ENCODE measurements at places on chromosomes 3 and 15.

- peak; percentile 51 for ATAC-seq
Measured at GRCh38 chr3:194134231-194134756, 1.7 kb upstream of the HES1 start.

GRCh38 chr3:157134620-157135191, 25.2 kb downstream of the CCNL1 start:
- ATAC-seq, result no peak

- no peak for ATAC-seq
Measured at GRCh38 chr15:42491539-42492225, 741 bp upstream of the ZNF106 start.

- ATAC-seq, result no peak
Measured at GRCh38 chr15:69917056-69917455, 180.7 kb downstream of the TLE3 start.

DNA sequence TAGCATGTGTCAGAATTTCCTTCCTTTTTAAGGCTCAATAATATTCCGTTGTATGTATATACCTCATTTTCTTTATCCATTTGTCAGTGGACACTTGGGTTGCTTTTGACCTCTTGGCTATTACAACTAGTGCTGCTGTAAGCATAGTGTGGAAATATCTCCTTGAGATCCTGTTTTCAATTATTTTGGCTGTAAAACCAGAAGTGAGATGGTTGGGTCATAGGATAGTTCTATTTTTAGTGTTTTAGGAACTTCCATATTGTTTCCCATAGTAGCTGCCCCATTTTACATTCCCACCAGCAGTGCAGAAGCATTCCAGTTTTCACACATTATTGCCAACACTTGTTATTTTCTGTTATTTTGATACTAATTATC, 70.4 kb upstream of the C15orf39 start:
- no peak for ATAC-seq

DNA sequence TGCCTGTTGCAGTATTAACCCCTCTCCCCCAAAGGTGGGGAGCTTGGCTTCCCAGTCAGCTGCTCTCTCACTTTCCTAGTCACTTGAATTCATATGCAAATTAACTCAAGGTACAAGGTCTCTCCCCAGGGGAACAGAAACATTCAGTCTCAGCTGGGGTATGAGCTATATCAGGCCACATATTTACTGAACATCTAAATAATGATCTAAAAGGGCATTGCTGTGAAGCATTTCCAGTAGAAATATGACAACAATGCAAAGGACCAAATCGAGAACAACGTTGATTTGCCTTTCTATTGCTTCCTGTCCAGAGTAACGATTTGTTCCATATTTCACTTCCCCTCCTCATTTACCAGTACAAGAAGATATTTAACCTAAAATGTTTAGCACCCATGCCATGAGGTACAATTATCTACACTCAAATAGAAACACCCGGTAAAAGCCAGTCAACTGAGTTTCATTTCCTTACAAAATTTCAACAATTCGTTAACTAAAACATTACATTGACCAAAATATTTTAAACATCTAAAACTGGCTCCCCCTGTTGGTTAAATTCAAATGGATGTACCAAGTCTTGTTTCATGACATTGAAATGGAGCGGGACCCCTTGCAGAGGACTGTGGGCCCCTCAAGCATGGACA, 36.5 kb upstream of the KLHL6 start:
- peak; percentile 92 for ATAC-seq

DNA sequence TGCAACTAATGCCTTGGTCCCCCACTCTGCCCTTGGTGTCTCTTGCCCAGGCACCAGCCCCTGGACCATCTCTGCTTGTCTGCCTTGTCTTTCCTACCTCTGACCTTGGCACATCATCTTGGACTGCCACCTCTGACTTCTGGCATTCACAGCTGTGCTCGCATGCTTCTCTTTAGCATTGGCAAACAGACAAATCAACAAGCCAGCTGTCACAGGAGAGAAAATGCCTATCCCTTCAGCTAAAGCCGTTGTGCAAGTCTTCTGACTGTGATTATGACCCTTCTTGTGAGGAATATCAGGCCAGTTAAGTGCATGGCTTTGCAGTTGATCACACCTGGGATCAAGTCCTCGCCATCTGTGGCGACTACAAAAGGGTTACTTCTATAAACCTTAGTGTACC, 84.6 kb downstream of the PRICKLE2 start:
- no peak for ATAC-seq

DNA sequence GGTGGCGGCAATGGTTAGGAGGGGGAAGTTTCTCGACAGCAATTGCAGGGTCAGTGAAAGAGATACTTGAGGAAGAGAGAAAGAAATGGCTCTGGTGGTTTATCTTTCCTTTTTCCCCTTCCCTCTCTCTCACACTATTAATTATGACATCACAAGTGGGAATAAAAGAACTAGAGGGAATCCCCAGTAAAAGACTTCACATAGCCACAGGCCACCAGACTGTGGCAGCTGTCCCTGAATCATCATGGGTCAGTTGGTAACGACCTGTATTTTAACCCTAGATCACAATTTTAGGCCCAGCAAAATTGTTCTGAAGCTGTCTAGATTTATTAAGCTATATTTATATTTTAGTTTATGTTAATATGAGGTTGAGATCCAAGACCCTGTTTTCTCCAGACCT, 40.3 kb downstream of the MBNL1 start:
- no peak for ATAC-seq

GRCh38 chr3:139394116-139394515, 4.7 kb upstream of the COPB2 start:
- ATAC-seq, result no peak

- ATAC-seq, result no peak
Measured at GRCh38 chr3:87361271-87361670, 84.9 kb upstream of the POU1F1 start.

DNA sequence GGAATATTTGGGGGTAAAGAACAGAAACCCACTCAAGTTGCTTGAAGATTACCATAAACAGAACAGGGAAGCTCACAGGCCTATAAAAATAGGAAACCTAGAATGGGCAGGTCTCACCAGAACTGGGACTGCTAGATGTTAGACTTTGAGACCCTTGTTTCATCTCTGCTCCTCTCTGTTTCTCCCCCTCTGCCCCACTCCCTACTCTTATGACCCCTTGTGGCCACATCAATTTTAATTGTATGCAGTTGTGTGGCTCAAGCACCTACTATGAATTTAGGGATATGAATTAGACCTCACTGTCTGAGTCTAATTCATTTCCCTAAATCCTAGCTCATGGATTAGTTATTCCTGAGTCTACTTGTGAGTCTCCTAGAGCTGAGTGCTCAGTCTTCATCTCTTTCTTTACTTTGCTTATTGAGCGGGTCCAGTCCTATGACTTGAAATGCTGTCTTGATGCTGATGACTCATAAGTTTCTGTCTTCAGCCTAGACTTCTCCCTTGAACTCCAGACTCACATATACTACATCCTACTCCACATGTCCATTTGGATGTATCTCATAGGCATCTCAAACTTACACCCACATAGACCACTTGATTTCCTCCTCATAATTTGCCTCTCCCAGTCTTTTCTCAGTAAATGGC, 78.7 kb downstream of the ITPR1 start:
- ATAC-seq, result peak; percentile 59

- peak; percentile 22 for ATAC-seq
Measured at GRCh38 chr3:58613236-58614132, 36.3 kb upstream of the FAM107A start.

DNA sequence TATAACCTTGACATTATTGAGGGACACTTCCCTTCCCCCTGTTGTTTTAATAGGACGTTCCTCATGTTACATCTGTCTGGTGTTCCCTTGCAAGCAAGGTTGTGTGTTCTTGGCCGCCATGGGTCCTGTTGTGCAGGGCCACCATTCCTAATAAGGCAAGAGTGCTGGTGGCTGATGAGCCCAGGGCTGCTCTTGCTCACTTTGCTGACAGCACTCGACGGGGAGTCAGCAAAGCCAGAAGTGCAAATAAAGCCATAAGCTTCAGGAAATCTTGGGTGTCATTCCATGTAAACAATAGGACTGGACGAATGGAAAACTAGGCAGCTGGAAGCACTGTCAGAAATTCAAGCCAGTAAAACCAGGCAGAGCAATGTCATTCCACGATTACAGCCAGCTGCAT, 75.8 kb downstream of the SQOR start:
- no peak for ATAC-seq

- ATAC-seq, result peak; percentile 72
Measured at GRCh38 chr3:177589911-177590381, 392.7 kb upstream of the TBL1XR1 start.

DNA sequence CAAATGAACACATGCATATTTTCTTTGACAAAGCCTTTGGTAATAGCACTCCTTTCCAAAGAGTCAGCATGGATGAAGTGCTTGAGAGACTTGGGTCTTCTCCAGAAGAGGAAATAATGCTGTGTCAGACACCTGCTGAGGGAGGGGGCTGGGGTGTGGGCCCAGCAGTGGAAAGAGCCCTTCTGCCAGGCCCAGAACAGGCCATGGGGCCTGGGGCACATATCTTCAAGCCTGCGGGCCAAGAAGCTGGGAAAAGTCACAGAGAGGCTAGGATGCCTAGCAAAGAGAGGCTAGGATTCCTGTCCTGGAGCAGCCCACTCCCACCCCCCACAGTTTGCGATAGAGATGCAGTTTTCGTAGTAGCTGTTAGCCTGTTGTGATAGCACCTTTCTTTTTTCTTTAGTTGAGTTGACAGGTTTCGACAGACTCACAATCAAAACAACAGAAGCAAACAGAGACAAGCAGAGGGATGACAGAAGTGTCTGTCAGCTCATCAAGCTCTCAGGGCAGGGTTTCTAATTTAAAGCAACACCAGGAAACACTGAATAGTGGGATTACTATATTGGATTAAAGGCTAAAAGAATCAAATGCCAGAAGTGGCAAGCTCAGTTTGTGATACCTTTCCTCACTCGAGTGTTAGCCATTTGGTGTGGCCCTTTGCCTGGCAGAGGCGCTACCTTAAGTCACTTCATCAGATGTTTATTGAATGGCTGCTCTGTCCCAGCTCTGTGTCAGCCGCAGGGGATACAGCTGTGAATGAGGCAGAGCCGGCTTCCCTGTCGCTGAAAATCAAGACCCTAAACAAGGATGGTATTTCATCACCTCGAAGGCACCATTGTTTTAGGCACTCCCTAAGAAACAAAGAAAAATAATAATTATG, 19.0 kb downstream of the CMTM7 start:
- ATAC-seq, result no peak

DNA sequence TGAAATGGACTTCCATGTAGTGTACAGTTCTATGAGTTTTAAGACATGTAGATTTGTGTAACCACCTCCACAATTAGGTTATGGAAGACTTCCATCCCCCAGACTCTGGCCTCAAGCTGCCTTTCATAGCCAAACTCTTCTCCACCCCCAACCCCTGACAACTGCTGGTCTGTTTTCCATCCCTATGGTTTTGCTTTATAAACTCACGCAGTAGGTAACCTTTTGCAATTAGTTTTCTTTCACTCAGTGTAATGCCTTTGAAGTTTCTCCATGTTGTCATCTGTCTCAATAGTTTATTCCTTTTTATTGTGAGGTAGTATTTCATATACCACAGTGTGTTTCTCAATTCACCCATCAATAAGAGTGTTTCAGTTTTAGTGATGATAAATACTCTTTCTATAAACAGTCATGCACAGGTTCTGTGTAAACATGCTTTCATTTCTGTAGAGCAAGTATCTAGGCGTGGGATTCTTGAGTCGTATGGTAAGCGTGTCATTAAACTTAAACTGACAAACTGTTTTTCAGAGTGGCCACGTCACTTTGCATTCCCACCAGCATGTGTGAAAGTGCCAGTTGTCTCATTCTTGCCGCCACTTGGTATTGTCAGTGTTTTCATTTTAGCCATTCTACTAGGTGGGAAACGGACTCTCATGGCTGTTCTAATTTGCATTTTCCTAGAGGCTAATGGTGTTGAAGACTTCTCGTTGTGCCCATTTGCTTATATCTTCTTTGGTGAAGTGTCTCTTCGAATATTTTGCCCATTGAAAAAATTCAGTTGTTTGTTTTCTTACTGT, 47.3 kb upstream of the ALDH1A3 start:
- ATAC-seq, result no peak

DNA sequence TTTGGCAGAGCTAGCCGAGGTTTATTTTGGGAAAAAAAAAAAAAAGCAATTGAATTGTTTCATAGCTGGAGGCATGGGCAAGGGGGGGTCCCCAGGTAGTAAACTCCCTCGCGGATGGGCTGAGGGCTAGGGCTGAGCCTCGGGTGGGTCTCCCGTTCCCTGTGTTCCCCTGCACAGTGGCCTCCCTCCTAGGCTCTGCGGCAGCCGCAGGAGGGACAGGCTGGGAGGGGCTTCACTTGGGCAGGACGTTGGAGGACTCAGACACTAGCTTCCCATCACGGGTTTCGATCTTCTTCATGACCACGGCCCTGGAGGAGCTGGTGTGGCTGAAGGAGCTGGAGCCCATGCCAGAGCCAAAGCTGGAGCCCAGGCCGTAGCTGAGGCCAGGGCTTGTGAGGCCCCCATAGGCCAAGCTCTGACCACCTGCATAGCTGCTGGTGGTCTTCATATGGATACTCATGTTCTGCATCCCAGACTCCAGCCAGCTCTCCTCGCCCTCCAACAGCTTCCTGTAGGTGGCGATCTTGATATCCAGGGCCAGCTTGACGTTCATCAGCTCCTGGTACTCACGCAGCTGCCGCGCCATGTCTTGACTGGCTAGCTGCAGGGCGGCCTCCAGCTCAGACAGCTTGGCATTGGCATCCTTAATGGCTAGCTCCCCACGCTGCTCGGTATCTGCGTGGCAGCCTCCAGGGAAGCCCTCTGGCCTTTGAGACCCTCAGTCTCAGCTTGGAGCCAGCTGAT, 64.0 kb upstream of the CDAN1 start:
- no peak for ATAC-seq

DNA sequence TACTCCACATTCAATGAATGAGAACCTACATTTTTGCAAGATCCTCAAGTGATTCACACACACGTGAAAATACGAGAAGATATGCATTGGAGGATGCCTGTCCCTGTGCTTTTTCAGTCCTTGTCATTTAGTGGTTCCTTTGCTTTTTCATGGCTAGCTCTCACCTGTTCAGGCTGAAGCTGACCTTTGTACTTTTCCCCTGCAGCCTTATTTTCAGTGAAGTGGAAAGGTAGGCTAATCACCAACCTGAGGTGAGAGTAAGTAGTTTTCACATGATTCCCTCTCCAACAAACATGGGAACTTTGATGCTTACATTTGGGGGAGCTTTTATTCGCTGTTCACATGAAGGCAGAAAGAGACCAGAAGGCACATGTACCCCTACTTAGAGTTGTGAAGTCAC, 8.3 kb downstream of the ITPR1 start:
- no peak for ATAC-seq

- no peak for ATAC-seq
Measured at GRCh38 chr3:98109807-98110549, 20.5 kb upstream of the OR5H1 start.

DNA sequence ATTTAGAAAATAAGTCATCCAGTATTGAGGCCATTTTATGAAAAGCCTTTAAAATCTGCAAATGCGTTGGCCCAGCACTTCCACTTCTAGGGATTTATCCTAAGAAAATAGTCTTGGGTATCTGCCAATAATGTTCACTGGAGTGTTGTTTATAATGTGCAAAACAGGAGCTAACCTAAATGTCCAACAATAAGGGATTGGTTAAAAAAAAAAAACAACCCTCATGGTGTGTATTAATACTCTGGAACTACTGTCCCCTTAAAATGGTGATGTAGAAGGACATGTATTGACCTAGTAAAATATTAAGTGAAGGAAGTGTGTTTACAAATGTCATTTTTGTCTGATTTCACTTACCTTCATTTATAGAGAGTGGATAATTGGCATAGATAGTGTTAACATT, 58.0 kb downstream of the IGF1R start:
- ATAC-seq, result no peak

Data from stimulated activated memory B cell treated with anti-CD40 and anti-IgM and Interleukin-4, amounts not matched to agents 10 μg/mL and 1 μg/mL and 100 μg/mL, for 72 hours (primary cell).